ENCODE measurements at places on chromosomes 12 and 14. TPM values are rescaled to one million over a fixed set of nuclear protein-coding genes. Genes with fewer than 3 reads are reported as not detected.

DNA sequence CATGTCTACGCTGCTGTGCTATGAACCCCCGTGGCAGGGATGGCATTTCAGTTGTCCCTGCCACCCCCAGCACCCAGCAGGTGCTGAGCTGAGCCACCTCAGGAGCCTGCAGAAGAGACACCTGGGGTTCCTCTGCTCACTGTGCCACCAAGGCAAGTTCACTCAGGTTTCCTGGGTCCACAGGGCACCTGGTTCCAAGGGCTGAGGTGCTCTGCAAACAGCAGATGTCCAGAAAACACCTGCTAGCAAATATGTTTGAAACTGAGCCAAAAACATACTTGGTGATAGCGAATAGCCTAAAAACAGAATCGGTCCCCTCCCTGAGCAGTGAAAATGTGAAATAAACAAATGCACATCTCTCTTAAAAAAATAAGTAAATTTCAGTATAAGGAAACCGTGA is 35.6 kb upstream of the GPR68 start:
- H3K27ac ChIP-seq = no peak overlapping the region
- peaks cover 18% of the 10 kb centered on the region for H3K4me1 ChIP-seq
- no peak for DNase-seq
- H3K4me3 ChIP-seq = no peak overlapping the region

DNA sequence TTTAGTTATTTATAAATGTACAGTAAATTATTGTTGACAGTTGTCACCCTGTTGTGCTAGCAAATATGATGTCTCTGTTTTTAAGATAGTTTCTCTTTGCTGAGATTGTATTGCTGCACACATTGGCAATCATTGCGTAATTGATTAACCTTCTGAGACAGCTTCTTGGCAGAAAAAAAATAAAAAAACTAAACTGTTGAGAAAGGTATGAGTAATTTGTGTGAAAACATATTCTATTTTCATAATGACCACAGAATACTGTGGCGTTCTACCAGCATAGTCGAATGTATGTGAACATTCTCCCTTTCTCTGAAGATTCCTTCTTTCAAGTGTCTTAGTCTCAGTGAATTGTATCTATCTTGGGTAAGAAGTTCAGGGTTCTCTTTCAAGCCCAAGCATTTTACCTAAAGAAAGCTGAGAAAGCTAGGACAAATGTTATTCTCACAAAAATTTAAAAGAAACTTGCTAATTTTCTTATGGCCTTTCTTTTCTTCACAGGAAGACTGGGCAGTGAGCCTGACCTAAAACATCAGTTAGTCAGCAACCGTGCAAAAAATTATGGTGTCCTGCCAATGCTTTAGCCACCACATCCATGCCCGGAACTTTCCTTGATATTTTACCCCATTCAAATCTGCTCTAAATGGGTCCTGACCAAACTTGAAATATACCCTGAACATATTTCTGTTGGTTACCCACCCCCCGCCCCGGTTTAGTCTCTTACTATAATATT is 69.0 kb upstream of the REP15 start:
- H3K27me3 ChIP-seq = no peaks in the 10 kb centered on the region
- no peaks in the 10 kb centered on the region for H3K36me3 ChIP-seq
- peak overlapping the region; percentile 44 for H3K4me3 ChIP-seq
- H3K27ac ChIP-seq = peak overlapping the region; percentile 92
- peaks cover 51% of the 10 kb centered on the region for H3K4me1 ChIP-seq
- no peak for DNase-seq

- H3K4me3 ChIP-seq = no peak overlapping the region
- no peak overlapping the region for H3K27ac ChIP-seq
- peaks cover 7% of the 10 kb centered on the region for H3K36me3 ChIP-seq
- H3K27me3 ChIP-seq = no peaks in the 10 kb centered on the region
Observed at GRCh38 chr14:31596342-31597095, 35.3 kb downstream of the NUBPL start.

GRCh38 chr12:30882706-30883105 is 43.8 kb upstream of the TSPAN11 start:
- DNase-seq = no peak
- H3K27me3 ChIP-seq = peaks cover 32% of the 10 kb centered on the region
- no peak overlapping the region for H3K27ac ChIP-seq
- H3K4me3 ChIP-seq = no peak overlapping the region
- H3K36me3 ChIP-seq = no peaks in the 10 kb centered on the region

The IAPP gene
- total RNA-seq = not detected

All from osteocyte (in vitro differentiated cells).